ENCODE measurements at places on chromosomes 3 and 15. TPM values are rescaled to one million over a fixed set of nuclear protein-coding genes. Genes with fewer than 3 reads are reported as not detected.

DNA sequence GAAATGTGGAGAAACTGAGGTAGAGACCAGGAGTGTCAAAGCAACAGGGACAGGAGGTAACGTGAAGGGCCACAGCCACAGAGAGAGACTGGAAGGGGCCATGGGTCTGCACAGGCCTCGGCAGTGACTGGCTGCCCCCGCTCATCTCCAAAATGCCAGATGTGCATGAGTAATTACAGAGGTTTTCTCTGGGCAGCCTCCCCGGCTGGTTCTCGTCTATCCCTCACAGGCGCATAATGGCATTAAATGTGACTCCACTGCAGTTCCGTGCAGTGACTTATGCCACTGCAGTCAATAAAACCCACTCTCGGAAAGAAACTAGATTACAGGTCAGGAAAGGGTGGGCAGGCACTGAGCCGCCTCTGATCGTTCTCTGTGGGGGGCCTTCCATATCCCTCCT lies 74.7 kb downstream of the WDR76 start:
- H3K4me3 ChIP-seq = no peak overlapping the region
- no peaks in the 10 kb centered on the region for H3K36me3 ChIP-seq
- DNase-seq = no peak
- H3K4me1 ChIP-seq = no peaks in the 10 kb centered on the region

The CCR2 gene
- total RNA-seq = not detected

DNA sequence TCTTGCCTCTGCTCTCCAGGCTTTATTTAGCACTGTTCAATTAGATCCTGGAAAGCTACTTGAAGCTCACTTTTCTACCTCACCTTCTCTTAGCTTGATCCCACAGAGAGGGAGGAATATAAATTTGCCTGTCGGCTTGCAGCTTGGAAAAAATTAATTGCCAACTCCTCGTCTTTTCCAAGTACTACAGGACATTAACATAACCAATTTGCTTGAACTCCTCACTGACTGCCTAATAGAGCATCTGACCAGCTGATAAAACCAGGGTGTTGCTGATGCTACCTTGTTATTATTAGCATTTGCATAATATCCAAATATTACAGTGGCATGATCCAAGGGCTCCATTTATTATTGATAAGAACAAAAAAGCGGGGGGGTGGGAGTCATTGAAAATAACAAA lies 561.8 kb downstream of the MCTP2 start:
- H3K27me3 ChIP-seq = no peaks in the 10 kb centered on the region
- H3K4me3 ChIP-seq = no peak overlapping the region
- DNase-seq = no peak
- H3K36me3 ChIP-seq = no peaks in the 10 kb centered on the region

DNA sequence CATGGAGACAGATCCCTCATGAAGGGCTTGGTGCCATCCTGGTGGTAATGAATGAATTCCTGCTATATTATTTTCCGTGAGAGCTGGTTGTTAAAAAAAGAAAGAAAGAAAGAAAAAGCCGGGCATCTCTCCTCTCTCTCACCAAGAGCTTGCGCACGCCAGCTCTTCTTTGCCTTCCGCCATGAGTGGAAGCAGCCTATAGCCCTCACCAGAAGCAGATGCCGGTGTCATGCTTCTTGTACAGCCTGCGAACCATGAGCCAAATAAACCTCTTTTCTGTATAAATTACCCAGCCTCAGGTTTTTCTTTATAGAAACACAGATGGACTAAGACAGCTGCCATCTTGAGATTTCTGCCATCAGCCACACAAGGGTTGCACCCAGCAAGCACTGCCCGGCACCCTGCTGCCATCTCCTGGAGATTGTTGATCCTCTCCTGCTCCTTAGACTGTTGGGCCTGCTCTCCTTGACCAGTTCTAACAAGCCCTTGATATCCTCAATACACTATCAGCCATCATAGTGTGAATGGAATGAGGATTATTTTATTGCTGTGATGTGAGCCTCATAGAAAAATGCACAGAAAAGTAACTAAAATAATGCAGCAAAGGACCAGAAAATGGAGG lies 3.5 kb upstream of the AHSG start:
- H3K36me3 ChIP-seq = no peaks in the 10 kb centered on the region
- H3K4me3 ChIP-seq = no peak overlapping the region
- no peak for DNase-seq
- H3K4me1 ChIP-seq = no peaks in the 10 kb centered on the region
- H3K27me3 ChIP-seq = no peaks in the 10 kb centered on the region
- no peak overlapping the region for H3K27ac ChIP-seq

- H3K27ac ChIP-seq = no peak overlapping the region
- no peaks in the 10 kb centered on the region for H3K4me1 ChIP-seq
- H3K4me3 ChIP-seq = no peak overlapping the region
Measured at GRCh38 chr3:81518945-81519344, 242.5 kb downstream of the GBE1 start.

DNA sequence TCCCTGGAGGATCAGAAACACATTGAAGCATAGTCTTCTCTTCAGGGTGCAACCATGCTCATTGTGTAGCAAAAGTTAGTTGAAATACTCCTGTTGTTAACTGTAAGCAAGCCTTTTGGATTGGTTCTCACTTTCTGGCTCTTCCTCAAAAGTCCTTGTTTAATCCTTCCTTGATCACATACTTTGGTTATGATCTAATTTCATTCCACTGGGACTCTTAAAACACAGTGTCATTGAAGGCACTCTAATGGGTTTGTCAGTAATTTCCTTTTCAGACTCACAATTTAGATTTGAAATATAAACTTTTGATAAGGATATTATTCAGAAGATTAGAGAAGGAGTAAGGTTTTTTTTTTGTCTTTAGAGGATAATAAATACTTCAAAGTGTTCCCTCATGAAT lies 451.7 kb upstream of the SGO1 start:
- H3K36me3 ChIP-seq = no peaks in the 10 kb centered on the region
- DNase-seq = no peak
- no peak overlapping the region for H3K27ac ChIP-seq
- no peaks in the 10 kb centered on the region for H3K27me3 ChIP-seq

The DAPK2 gene
- 83.4 TPM for total RNA-seq

The ADAMTS17 gene
- total RNA-seq = 7.2 TPM

GRCh38 chr3:89606151-89606550 lies 498.7 kb downstream of the EPHA3 start:
- DNase-seq = no peak
- H3K36me3 ChIP-seq = no peaks in the 10 kb centered on the region
- no peaks in the 10 kb centered on the region for H3K27me3 ChIP-seq
- no peaks in the 10 kb centered on the region for H3K4me1 ChIP-seq
- no peak overlapping the region for H3K4me3 ChIP-seq

The C3orf49 gene
- not detected for total RNA-seq

- no peaks in the 10 kb centered on the region for H3K27me3 ChIP-seq
- H3K4me3 ChIP-seq = no peak overlapping the region
- no peaks in the 10 kb centered on the region for H3K36me3 ChIP-seq
- H3K4me1 ChIP-seq = no peaks in the 10 kb centered on the region
- H3K27ac ChIP-seq = no peak overlapping the region
Measured at GRCh38 chr3:101243285-101244211, 76.8 kb downstream of the IMPG2 start.

The TYRO3 gene
- 9.1 TPM for total RNA-seq

GRCh38 chr15:70519004-70519365 lies 244.4 kb downstream of the UACA start:
- H3K4me3 ChIP-seq = no peak overlapping the region
- no peaks in the 10 kb centered on the region for H3K27me3 ChIP-seq
- no peak for DNase-seq
- no peak overlapping the region for H3K27ac ChIP-seq
- H3K36me3 ChIP-seq = no peaks in the 10 kb centered on the region
- H3K4me1 ChIP-seq = no peaks in the 10 kb centered on the region

The EPHB3 gene
- total RNA-seq = 6.0 TPM

GRCh38 chr15:30008156-30008555 lies 74.6 kb upstream of the GOLGA8J start:
- no peaks in the 10 kb centered on the region for H3K27me3 ChIP-seq
- no peak overlapping the region for H3K27ac ChIP-seq
- no peaks in the 10 kb centered on the region for H3K4me1 ChIP-seq
- H3K36me3 ChIP-seq = no peaks in the 10 kb centered on the region

The ISL2 gene
- not detected for total RNA-seq

The TRIM59 gene
- 2.5 TPM for total RNA-seq

DNA sequence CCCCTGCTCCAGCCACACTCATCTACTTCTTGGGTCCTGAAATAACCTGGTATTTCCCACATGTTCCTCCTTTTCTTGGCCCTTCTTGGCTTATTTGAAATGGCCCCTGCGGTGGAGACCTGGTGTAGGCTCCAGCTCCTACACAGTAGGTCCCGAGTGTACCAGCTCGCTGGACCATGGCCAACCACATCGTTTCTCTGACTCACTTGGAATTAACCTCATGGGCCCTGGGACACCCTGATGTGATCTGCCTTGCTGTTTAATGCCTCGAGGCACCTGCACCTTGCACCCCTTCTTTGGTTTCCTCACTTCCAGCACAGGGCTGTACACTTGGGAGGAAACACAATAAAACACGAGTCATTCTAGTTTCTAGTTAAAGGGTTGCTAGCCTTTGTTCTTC lies 60.3 kb downstream of the FEM1B start:
- H3K27me3 ChIP-seq = no peaks in the 10 kb centered on the region
- H3K4me1 ChIP-seq = no peaks in the 10 kb centered on the region
- no peak for DNase-seq
- H3K4me3 ChIP-seq = no peak overlapping the region

GRCh38 chr15:101731746-101732145 lies 7.5 kb upstream of the TARS3 start:
- no peaks in the 10 kb centered on the region for H3K27me3 ChIP-seq
- no peak for DNase-seq

- no peak for DNase-seq
- H3K4me1 ChIP-seq = no peaks in the 10 kb centered on the region
- no peaks in the 10 kb centered on the region for H3K27me3 ChIP-seq
- H3K27ac ChIP-seq = no peak overlapping the region
- H3K36me3 ChIP-seq = no peaks in the 10 kb centered on the region
Measured at GRCh38 chr3:186182850-186183249, 74.0 kb upstream of the ETV5 start.

DNA sequence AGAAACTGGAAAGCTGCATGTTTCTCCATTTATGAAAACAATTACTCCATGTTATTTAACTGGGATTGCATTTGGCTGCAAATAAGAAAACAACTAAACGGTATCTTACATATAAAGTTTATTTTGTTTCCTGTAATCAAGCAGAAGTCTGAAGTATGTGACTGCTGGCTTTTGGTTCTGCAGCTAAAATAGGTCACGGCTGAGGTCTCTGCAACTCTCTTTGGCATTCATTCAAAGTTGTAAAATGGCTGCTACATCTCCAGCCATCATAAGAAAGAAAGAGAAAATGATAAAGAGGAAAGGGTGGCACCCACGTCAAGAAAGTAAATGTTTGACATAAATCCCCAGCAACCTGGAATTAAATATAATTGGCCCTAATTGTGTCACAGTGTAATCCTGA lies 406.1 kb downstream of the TBC1D5 start:
- H3K4me3 ChIP-seq = no peak overlapping the region
- no peaks in the 10 kb centered on the region for H3K27me3 ChIP-seq
- H3K4me1 ChIP-seq = no peaks in the 10 kb centered on the region
- no peaks in the 10 kb centered on the region for H3K36me3 ChIP-seq
- no peak for DNase-seq

The SNTN gene
- total RNA-seq = not detected

Measured in Peyer's patch (tissue), 4 donors.